ENCODE measurements at places on chromosomes 16 and 17.

- no peak for DNase-seq
These were observed 33.5 kb upstream of the KCNJ16 start for GRCh38 chr17:70041540-70041939.

DNA sequence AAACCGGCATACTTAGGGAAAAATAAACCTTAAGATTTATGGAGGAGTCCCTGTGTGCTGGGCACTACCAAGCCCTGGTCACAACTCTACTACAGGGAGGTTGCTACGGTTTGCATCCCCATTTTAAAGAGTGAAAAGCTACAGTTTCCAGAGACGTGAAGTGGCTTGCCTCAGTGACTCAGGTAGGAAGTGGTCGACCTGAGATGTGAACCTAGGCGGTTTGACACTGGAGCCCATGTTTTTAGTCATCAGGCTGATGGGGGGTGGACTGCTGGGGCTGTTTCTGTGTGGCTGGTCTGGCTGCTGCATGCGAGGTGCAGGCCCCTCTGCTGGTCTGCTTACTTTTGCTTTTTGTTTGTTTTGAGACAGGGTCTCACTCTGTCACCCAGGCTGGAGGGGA, 6.6 kb downstream of the COX6A2 start:
- peak; percentile 22 for DNase-seq

- DNase-seq = no peak
These were observed 6.7 kb upstream of the CMIP start for GRCh38 chr16:81437865-81438264.

DNA sequence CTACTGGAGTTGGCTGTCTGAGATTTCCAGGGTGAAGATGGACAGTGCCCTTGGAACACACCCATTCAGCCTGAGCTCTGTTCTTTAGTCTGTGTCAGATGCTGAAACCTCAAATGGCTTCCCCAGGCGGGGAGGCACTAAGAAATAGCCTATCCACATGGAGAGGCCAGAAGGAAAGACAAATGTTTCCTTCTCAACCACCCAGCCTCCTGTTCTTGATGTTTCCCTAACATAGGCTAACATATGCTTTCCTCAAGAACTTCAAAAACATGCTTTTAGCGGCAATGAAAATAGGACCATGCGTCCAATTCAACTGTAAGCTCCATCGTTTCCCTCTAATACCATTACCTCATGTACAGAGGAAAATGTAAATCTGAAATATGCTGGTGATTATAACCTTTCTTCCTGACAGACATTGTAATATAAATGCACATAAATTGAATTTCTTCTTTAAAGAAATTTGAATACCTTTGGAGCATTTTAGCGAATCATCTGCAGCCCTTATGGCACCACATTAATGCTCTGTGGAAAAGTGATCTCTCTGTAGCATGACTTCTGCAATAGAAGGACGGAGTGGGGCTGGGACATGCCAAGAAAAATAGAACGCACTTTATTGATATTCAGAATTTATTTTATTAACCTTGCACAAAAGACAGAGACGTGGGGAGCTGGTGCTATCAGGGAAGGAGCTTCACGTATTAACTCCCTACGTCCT, 60.1 kb downstream of the IRX3 start:
- no peak for DNase-seq

GRCh38 chr17:81580481-81580880, 28.3 kb upstream of the FAAP100 start:
- DNase-seq = no peak

GRCh38 chr17:69879576-69879975, 195.4 kb upstream of the KCNJ16 start:
- DNase-seq = no peak

DNA sequence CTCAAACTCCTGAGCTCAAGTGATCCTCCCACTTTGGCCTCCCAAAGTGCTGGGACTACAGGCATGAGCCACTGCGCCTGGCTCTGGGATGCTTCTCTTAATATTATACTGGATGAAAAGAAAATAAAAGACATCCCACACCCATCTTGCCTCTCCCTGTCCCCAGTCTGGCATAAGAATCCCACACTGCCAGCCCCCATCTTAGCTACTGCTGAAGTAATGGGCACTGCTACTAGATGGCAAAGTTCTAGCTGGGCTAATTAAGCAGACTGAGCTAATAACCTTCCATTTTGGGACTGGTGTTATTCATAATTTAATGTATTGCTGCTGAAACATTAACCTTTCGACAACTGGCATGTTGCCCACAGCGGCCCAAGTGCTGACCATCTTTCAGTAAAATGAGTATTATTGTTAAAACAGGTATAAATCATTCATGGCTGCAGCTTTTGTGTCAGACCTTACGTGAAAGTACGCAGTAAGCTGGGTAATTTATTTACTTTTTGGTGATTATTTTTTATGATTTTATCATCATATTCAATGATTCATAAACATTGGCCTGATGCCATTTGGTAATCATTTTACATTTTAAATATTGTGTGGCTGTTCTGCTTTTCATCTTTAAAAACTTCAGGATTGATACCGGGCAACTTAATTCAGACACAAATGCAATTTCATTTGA, 47.4 kb upstream of the ZFHX3 start:
- DNase-seq = no peak

DNA sequence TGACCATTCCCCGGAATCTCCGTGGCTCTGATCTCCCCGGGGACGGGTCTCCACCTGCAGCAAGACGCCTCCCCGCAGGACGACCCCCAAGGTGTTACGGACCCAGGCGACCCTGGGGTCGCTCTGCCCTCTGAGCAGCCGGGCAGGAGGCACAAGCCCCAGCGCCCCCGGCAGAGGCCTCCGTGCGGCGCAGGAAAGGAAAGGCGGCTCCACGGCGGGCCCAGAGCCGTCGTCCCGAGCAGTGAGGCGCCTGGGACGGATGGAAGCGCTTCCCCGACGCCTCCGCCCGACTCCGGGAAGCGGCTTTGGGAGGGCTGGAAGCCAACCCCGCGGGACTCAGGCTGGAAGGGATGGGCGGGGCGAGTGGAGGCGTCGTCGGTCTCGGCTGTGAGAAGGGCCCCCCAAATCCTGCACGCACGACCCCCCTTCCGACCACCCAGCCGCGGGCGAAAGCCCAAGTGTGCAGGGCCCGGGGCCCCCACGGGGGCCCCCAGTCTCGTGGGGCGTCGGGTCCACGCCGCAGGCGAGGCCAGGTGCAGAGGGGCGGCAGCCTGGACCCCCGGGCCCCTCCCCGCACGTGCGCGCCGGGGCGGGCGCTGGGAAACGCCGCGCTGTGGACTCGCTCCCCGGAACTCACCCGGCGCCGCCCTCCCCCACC, 32.7 kb upstream of the RPH3AL start:
- no peak for DNase-seq

DNA sequence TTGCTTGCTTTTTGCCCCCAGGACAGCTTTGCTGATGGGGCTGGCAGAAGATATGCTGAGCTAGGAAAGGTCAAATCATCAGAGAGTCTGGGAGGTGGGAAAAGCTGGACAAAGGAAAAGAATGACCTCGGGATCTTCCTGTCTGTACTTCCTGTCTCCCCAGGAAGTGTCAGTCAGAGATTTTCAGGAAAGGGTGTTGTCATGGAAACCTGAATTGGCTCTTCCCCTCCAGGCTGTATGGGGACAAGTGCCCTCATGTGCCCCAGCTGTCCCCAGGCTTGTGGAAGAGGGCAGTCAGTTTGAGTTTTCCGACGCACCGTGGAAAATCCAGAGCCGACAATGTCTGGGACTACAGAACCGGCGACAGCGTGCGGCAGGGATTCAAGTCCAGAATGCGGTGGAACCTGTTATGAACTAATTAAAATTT, 122.7 kb upstream of the ZFHX3 start:
- DNase-seq = no peak

- no peak for DNase-seq
These were observed 46.1 kb downstream of the NXN start for GRCh38 chr17:933312-934073.

- no peak for DNase-seq
These were observed 759 bp downstream of the ASPHD1 start for GRCh38 chr16:29900888-29901606.

- no peak for DNase-seq
These were observed 15.4 kb upstream of the HOXB9 start for GRCh38 chr17:48641541-48642058.

DNA sequence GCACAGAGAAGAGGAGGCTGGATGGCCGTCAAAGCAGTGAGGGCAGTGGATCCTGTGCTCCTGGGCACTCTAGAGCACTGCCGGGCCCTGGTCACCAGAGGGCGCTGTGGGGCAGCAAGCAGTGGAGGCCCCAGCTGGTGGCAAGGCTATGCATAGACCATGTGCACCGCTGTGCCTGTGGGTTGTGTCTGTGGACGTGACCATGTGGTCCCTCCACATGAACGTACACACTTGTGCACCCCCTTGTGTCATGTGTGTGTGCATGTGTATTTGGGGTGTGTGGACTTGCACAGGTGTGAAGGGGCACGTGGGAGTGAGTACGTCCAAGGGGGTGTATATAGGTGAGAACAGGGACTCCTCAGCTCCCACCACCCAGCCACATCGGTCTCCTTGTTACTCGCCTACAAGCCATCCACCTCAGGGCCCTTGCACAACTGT, 4.4 kb upstream of the MAP2K3 start:
- DNase-seq = peak; percentile 88

DNA sequence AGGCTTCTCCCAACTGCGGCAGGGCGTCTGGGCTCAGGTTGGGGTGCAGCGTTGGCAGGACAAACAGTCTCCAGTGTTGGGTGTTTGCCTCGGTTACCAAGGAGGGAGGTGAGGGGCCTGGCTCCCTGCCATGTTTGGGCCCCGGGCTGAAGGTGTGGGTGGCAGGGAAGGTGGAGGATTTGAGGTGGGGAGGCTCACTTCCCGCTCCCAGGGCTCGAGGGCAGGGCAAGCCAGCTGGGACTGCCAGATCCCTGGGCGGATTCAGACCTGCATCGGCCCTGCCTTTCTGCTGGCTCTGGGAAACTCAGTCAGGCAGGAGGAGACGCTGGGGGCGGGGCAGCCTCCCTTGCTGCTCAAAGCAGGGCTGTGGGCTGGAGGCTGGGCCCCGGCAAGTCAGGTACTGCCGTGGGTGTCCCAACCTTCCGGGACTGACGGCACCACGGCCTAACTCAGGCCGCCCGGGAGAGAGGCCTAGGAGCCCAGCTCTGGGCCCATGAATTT, 31.3 kb upstream of the KRT17 start:
- no peak for DNase-seq

DNA sequence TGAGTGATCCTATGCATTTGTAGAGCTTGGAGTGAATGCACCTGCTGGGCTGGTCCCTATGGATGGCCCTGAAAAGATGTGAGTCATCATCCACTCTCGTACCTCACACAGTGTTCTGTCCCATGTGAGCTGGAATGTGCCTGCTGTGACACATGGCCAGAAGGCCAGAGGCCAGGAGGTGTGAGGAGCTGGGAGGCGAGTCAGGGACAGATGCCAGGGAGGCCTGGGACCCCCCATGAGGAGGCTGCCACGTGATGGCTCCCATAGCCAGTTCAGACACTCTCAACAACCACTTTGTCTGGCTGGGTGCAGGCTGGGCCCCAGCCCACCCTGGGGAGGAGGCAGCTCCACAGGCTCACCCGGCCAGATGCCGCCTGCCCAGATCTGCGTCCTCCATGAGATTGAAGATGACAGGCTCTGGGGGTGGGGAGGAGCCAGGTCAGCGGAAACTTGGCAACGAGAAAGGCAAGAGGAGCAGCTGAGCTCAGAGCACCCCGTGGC, 168.8 kb downstream of the C16orf78 start:
- no peak for DNase-seq

GRCh38 chr16:65702707-65703402, 581.0 kb upstream of the CDH11 start:
- DNase-seq = no peak

- DNase-seq = peak; percentile 3
These were observed 55.5 kb downstream of the SYT17 start for GRCh38 chr16:19223235-19224170.

DNA sequence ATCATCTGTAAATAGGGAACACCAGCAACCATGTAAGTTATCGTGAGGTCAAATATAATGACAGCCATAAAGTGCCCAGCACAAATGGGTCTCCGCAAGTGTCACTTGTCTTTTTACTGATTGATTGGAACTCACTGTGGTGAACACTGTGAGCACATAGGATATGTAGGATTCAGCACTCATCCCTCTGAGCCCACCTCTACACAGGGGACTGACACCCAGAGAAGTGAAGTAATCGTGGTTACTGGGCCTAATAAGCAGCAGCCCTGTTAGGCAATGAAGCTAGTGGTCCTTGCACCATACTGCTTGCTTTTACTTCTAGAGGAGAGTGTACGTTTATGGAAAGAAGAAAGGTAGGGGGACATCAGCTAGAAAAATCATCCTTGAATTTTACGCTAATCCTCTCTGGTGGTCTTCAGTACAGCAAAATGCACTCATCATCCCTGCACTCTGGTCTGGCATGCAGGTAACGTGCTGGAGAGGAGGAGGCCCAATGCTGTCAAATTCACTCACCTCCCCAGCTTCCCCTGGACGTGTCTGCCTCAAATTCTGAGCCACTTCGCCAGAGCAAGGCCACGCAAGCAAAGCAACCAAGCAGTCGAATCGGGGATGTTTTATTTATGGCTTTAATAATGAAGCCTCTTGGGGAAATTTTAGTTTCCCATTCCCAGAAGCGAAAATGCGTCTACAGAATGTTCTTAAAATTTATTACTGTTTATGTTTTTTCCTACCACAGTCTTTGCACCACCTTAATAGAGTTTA, 74.7 kb downstream of the YPEL2 start:
- no peak for DNase-seq

DNA sequence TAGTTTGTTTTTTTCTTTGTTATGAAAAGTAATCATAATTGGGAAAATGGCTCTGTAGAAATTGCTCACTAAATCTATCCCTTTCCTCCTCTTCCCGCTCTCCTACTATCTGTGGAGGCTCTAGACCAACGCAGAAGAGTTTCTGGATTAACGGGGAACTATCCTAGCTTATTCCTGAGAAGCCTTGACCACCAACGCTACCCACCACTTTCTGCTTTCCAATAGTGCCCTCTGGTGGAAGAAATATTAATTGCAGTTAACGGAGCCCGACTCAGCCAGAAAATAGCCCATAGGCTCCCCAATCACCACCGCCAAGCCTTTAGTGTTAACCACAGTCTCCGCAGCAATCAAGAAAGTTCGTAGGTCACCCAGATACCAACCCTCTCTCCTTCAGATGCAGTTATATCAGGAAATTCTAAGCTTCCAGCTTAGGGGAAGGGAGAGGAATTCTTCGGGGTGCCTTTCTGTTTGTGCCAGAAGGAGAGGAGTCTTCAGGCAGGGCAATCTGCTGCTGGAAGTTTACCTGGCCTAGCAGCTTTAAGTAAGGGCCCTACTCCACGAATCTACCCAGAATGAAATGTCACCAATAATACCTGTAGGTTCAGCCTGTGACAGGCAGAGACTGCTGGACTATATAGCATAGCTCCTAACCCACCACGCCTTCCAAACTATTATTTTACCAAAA, 23.0 kb upstream of the NSRP1 start:
- peak; percentile 35 for DNase-seq

- DNase-seq = no peak
These were observed 129.6 kb downstream of the MRM1 start for GRCh38 chr17:36730857-36731490.
